ENCODE measurements at places on chromosomes 12 and 14. TPM values are rescaled to one million over a fixed set of nuclear protein-coding genes. Genes with fewer than 3 reads are reported as not detected.
A peak's percentile ranks its signal among the peaks of the same experiment; 100 is the strongest.

DNA sequence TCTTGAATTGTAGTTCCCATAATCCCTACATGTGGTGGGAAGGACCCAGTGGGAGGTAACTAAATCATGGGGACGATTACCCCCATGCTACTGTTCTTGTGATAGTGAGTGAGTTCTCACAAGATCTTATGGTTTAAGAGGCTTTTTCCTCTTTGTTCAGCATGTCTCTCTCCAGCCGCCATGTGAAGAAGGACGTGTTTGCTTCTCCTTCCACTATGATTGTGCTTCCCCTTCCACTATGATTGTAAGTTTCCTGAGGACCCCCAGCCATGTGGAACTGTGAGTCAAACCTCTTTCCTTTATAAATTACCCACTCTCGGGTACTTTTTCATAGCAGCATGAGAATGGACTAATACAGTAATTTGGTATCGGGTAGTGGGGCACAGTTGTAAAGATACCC is 97.3 kb downstream of the PPP1R12A start:
- no peak for DNase-seq
- no peaks in the 10 kb centered on the region for H3K27me3 ChIP-seq
- no peak overlapping the region for H3K27ac ChIP-seq
- no peaks in the 10 kb centered on the region for H3K4me1 ChIP-seq
- peaks cover 7% of the 10 kb centered on the region for H3K36me3 ChIP-seq

- DNase-seq, result no peak
- H3K36me3 ChIP-seq, result no peaks in the 10 kb centered on the region
- no peak overlapping the region for H3K4me3 ChIP-seq
- no peak overlapping the region for H3K27ac ChIP-seq
- no peaks in the 10 kb centered on the region for H3K4me1 ChIP-seq
Observed at GRCh38 chr14:87805315-87805723, 187.7 kb downstream of the GALC start.

GRCh38 chr14:89848165-89848564 is 106.4 kb downstream of the EFCAB11 start:
- H3K27me3 ChIP-seq, result no peaks in the 10 kb centered on the region
- no peak for DNase-seq
- H3K27ac ChIP-seq, result no peak overlapping the region
- H3K4me3 ChIP-seq, result no peak overlapping the region
- H3K4me1 ChIP-seq, result no peaks in the 10 kb centered on the region
- no peaks in the 10 kb centered on the region for H3K36me3 ChIP-seq

- no peak overlapping the region for H3K4me3 ChIP-seq
- no peaks in the 10 kb centered on the region for H3K36me3 ChIP-seq
- no peak overlapping the region for H3K27ac ChIP-seq
- H3K27me3 ChIP-seq, result no peaks in the 10 kb centered on the region
- peaks cover 31% of the 10 kb centered on the region for H3K4me1 ChIP-seq
- no peak for DNase-seq
Observed at GRCh38 chr14:68507544-68508081, 285.3 kb downstream of the ZFP36L1 start.

DNA sequence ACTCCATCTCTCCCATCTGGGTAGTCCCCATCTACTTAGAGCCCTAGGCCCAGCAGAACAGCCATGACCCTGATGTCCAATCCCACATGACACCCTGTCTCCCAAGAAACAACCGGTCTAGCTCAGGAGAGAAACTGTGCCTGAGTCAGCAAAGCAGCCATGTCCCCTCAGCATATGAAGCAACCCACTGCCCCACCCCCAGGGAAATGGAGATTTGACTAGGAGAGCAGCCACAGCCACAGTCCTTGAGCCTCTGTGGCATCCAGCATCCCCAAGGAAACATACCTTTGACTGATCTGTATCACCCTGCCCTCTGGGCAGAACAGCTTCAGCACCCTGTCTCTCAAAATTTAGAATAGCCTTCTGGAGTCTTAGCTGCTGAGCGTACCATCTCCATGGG is 641.9 kb upstream of the FBXO33 start:
- H3K4me1 ChIP-seq, result no peaks in the 10 kb centered on the region
- H3K4me3 ChIP-seq, result no peak overlapping the region
- no peak overlapping the region for H3K27ac ChIP-seq
- H3K27me3 ChIP-seq, result no peaks in the 10 kb centered on the region
- no peaks in the 10 kb centered on the region for H3K36me3 ChIP-seq
- DNase-seq, result no peak

DNA sequence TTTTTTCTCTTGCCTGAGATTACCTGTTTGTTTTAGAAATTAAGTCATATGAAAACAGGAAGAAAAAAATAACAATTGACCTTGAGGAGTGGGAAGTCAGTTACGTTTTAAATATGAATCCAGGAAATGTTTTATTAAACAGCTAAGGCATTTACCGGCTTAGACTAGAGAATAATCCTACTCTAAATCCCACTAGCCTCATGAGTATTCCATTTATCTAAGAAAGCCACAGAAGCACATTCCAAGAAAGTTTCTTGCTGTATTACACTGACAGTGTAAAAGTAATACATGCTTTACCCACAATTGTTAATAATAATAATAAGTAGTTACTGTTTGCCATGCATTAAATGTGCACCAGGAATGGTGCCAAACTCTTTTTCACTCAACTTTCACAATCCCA is 90.9 kb downstream of the BMP4 start:
- H3K4me1 ChIP-seq, result no peaks in the 10 kb centered on the region
- H3K4me3 ChIP-seq, result no peak overlapping the region
- H3K27ac ChIP-seq, result no peak overlapping the region
- H3K27me3 ChIP-seq, result no peaks in the 10 kb centered on the region
- DNase-seq, result no peak

DNA sequence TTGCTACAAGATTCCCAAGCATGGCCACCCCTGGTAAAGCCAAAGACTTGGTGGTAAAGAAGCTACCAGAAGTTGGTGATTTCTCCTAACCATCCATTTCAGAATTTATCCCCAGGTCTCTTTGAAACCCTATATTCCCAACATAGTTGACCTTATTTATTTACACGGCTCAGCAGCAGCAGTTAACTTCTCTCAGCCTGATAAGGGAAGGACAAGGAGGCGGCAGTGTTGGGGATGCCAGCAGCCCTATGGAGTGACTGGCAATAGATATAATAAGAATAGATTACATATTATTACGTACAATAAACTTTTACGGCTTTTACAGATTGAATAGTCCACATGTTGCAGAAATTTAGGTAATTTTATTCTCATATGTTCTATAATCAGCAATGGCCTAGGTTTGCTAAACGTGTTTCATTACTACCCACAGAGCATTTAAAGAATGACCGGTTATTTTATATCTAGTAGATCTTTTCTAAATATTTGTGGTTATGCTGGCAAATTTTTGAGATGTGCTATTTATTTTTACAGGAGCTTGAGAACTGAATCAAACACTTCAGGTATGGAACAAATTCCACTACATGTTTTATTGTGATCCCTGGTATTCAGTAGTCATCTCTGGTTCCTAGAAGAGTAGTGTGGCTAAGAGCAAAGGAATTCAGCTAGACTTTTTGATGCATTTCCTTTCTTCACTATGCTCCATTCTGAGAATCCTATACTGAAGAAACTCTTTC is 19.8 kb upstream of the PALS1 start:
- H3K4me3 ChIP-seq, result no peak overlapping the region
- no peaks in the 10 kb centered on the region for H3K4me1 ChIP-seq
- no peak for DNase-seq

GRCh38 chr12:64682572-64683277 is 72.4 kb downstream of the RASSF3 start:
- peaks cover 4% of the 10 kb centered on the region for H3K36me3 ChIP-seq
- no peak for DNase-seq
- no peaks in the 10 kb centered on the region for H3K27me3 ChIP-seq
- no peak overlapping the region for H3K27ac ChIP-seq
- no peaks in the 10 kb centered on the region for H3K4me1 ChIP-seq

DNA sequence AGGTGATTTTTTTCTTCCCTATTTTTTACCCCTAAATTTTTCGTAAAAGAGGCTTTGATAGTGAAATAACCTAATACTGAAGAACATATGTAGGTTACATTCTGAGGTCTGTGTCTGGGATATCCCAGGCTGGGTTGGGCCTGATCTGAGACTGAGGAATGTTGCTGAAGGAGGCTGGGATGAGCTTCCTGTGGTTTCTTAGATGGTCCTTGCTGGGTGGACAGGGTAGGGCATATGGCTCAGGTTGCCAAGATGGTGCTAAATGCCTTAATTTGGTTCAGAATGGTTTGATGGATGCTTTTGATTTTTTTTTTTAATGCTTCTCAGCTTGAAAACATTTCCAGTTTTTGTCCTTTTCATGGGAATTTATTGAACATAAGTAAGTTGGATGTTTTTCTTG is 124.6 kb upstream of the PMCH start:
- no peak for DNase-seq
- no peak overlapping the region for H3K4me3 ChIP-seq
- no peaks in the 10 kb centered on the region for H3K36me3 ChIP-seq
- H3K27me3 ChIP-seq, result no peaks in the 10 kb centered on the region
- H3K4me1 ChIP-seq, result no peaks in the 10 kb centered on the region
- no peak overlapping the region for H3K27ac ChIP-seq

- no peaks in the 10 kb centered on the region for H3K36me3 ChIP-seq
- H3K27me3 ChIP-seq, result peaks cover 20% of the 10 kb centered on the region
- peaks cover 24% of the 10 kb centered on the region for H3K4me1 ChIP-seq
- peak; percentile 78 for DNase-seq
- H3K27ac ChIP-seq, result peak overlapping the region; percentile 64
Observed at GRCh38 chr12:94149781-94150239, 1.4 kb downstream of the PLXNC1 start.

- H3K27ac ChIP-seq, result no peak overlapping the region
- no peaks in the 10 kb centered on the region for H3K4me1 ChIP-seq
- H3K4me3 ChIP-seq, result no peak overlapping the region
- H3K36me3 ChIP-seq, result no peaks in the 10 kb centered on the region
- no peak for DNase-seq
Observed at GRCh38 chr14:92578511-92578910, 64.9 kb downstream of the RIN3 start.

- DNase-seq, result no peak
- H3K4me3 ChIP-seq, result no peak overlapping the region
- H3K36me3 ChIP-seq, result peaks cover 18% of the 10 kb centered on the region
Observed at GRCh38 chr14:101859538-101859902, 98.0 kb downstream of the PPP2R5C start.

- no peaks in the 10 kb centered on the region for H3K27me3 ChIP-seq
- DNase-seq, result no peak
- H3K4me1 ChIP-seq, result no peaks in the 10 kb centered on the region
- H3K27ac ChIP-seq, result no peak overlapping the region
Observed at GRCh38 chr12:49762468-49762847, 21.1 kb downstream of the TMBIM6 start.

GRCh38 chr12:6407236-6407954 is 23.4 kb downstream of the LTBR start:
- H3K27me3 ChIP-seq, result no peaks in the 10 kb centered on the region
- no peaks in the 10 kb centered on the region for H3K36me3 ChIP-seq
- no peaks in the 10 kb centered on the region for H3K4me1 ChIP-seq
- no peak overlapping the region for H3K27ac ChIP-seq

GRCh38 chr14:31920989-31921650 is 156.0 kb upstream of the ARHGAP5 start:
- DNase-seq, result no peak
- H3K36me3 ChIP-seq, result no peaks in the 10 kb centered on the region
- no peaks in the 10 kb centered on the region for H3K4me1 ChIP-seq

DNA sequence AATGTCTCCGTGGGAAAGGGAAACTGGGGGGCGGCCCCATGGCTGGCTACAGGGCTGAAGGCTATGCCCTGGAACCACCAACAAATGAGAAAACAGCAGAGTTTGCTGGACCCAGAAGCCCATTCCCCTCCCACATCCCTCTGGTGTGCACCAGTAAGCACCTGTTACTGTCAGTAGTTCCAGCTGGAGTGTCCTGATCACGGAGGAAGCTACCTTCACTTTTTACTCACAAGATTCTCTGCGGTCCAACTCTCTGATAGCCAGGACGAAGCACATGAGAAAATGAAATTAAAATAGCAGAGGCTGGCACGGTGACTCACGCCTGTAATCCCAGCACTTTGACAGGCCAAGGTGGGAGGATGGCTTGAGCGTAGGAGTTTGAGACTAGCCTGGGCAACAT is 22.7 kb upstream of the MEG3 start:
- no peak overlapping the region for H3K27ac ChIP-seq
- peaks cover 4% of the 10 kb centered on the region for H3K27me3 ChIP-seq
- H3K36me3 ChIP-seq, result no peaks in the 10 kb centered on the region
- no peaks in the 10 kb centered on the region for H3K4me1 ChIP-seq
- no peak for DNase-seq

DNA sequence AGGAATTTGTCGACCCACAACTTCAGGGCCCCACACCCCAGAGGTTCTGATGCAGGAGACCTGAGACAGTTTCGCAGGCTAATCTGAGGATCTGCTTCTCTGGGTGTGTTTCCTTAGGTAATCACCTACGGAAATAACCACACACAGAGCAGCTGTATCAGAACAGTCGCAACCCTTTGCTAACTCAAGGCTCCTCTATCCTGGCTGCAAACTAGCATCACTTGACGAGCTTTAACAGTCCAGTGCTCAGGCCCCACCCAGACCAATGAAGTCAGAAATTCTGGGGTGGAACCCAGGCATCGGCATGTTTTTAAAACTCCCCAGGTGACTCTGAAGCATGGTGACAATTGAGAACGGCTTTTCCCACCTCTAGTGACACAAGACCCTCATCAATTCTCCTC is 20.7 kb downstream of the SLC7A7 start:
- no peak for DNase-seq
- no peaks in the 10 kb centered on the region for H3K27me3 ChIP-seq
- no peak overlapping the region for H3K27ac ChIP-seq
- no peak overlapping the region for H3K4me3 ChIP-seq

GRCh38 chr12:24760606-24761378 is 188.1 kb downstream of the BCAT1 start:
- peak overlapping the region; percentile 50 for H3K27ac ChIP-seq
- H3K4me1 ChIP-seq, result no peaks in the 10 kb centered on the region
- H3K4me3 ChIP-seq, result no peak overlapping the region

Gene OR11H7
- not detected for total RNA-seq

Gene KCNJ8
- total RNA-seq, result 12.9 TPM

Gene TMEM120B
- total RNA-seq, result 7.8 TPM

Gene CLEC1A
- total RNA-seq, result 6.9 TPM

Gene GDF3
- 0.28 TPM for total RNA-seq

Gene LUM
- 141 TPM for total RNA-seq

Gene FGF23
- 0.40 TPM for total RNA-seq

Gene CYP46A1
- 18.7 TPM for total RNA-seq

Gene CCDC92
- 23.3 TPM for total RNA-seq

Gene ARMH4
- total RNA-seq, result 39.8 TPM

Gene TUNAR
- total RNA-seq, result 9.6 TPM

Gene TMTC1
- 87.6 TPM for total RNA-seq

Gene FAM181A
- total RNA-seq, result 3.5 TPM

Gene NPFF
- 3.0 TPM for total RNA-seq

Gene SEL1L
- total RNA-seq, result 54.7 TPM

Gene SDR9C7
- total RNA-seq, result 0.20 TPM
